ENCODE measurements at places on chromosomes 2 and 18.

DNA sequence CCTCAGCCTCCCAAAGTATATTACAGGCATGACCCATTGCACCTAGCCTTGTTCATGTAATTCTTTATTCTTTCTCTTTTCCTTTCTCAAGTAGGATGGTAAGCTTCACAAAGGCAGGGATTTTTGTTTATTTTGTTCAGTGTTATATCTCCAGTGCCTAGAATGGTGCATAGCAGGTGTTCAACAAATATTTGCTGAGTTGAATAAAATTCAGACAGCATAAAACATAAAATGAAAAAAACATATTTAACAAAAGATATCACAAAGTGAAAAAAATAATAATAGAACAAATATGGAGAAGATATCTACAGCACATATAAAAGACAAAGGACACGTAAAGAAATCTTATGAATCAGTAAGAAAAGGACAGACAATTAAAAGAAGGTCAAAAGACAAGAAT, 8.8 kb downstream of the PREPL start:
- DNase-seq, result no peak

DNA sequence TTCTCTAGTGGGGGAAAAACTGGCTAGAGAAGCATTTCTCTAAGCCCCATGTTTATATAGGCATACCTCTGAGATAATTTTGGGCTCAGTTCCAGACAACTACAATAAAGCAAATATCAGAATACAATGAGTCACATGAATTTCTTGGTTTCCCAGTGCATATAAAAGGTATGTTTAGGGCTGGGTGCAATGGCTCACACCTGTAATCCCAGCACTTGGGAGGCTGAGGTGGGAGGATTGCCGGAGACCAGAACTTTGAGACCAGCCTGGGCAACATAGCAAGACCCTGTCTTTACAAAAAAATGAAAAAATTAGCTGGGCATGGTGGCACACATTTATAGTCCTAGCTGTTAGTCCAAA, 22.2 kb downstream of the TSN start:
- DNase-seq, result no peak

DNA sequence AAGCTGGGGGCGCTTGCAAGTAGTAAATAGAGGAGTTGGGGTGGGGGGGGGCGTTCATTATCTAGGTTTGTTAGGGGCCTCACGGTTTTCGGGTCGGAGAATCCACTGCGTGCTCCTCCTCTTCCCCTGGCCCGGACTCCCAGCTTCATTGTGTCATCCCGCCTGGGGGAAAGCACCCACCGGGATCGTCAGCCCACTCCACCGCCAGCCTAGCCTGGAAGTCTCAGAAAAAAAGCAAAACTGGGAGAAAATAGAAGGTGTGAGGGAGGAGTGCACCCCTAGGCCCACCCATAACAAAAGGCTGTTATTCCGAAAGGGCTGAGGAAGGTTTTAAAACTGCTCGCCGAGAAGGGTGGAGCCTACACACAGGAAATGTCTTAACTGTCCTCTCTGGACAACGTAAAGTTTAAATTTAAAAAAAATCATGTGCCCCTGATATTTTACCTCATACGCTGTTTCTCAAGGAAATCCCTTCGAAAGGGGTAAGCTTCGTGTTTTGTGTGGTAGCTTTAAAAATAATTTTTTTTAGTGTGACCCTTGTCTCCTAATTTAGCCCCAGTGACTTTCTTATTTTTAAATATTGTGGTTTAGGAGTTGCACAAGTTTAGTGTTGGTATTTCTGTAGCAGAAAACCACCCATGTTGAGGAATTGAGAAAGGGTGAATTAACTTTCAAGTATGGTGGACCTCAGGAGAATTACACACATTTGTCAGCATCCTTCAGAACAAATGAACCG, 104.2 kb downstream of the SPTBN1 start:
- no peak for DNase-seq

GRCh38 chr2:239351687-239352086, 49.1 kb downstream of the HDAC4 start:
- DNase-seq, result no peak

DNA sequence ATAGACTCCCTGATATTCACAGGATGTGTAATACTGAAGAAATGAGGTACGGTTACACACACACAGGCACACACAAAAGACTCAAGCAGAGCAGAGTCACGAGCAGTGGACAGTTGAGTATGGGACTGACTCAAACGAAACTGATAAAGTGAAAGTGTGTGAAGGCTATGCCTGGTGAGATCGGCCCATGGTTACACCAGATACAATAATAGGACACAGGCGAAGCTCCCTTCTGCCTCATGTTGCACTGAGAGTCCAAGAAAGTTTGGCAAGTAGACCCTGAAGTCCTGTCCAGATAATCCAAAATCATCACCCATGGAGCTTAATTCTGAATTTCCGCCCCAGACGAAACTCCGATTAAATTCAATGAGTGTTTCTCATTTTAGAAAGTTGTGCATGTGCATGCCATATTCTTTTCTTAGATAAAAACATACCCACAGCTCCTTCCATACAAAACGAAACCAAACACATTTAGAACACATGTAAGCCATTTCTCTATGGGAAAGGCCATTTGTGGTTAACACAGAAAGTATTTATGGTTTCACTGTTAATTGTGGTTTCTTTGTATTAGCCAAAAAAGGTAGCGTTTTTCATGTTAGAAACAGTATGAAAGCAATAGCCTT, 567.6 kb downstream of the PLCL1 start:
- DNase-seq, result no peak

GRCh38 chr2:197145471-197146056, 165.0 kb downstream of the ANKRD44 start:
- no peak for DNase-seq

DNA sequence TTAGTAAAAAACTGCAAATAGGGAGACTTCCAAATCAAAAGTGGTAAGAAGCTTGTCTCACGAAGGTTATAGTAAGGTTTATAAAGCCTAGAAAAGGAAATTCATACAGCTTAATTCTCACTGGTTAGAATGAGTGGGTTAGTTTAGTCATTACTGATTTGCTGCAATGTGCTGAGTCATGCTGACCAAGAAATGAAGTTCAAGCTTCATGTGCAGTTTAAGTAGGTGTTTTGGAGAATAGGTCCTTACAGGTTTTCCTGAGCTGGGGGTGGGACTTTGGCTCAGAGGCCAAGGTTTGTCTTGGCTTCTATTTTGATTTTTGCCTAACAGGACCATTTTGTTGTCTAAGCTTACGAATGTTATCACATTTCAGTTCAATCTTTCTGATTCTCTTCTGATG, 15.1 kb downstream of the CLIP4 start:
- no peak for DNase-seq

DNA sequence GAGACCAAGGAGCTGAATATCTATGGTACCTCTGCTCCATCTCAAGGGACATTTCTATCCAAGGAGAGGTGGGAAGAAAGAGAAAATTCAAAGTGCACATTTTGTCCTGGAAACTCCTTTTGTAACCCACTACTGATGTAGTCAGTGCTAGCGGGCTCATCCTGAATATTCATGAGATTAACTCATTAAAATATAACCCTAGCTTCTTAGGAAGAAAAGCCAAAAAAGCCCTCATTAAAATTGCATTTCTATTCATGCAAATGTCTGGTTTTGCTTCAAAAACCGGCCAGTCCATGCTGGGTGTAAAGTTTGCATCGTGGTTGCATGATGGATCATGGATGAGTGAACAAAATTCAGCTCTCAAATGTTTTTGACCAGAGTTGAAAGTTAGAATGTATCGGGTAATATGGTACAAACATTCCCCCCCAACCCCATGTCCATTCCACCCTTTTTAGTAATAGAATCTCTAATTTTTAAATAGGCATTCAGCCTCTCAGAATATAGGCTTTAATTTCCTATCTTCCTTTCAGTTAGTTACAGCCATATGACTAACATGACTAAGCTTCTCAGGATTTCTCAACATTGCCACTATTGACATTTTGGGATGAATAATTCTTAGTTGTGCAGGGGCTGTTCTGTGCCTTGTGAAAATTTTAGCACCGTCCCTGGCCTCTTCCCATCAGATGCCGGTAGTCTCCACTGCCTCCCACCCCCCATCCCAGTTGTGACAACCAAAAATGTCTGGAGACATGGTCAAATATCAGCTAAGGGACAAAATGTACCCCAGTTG, 104.2 kb upstream of the RND3 start:
- no peak for DNase-seq

GRCh38 chr2:101231240-101231639, 21.4 kb upstream of the CNOT11 start:
- no peak for DNase-seq

GRCh38 chr2:234422273-234422732, 74.6 kb downstream of the ARL4C start:
- no peak for DNase-seq

DNA sequence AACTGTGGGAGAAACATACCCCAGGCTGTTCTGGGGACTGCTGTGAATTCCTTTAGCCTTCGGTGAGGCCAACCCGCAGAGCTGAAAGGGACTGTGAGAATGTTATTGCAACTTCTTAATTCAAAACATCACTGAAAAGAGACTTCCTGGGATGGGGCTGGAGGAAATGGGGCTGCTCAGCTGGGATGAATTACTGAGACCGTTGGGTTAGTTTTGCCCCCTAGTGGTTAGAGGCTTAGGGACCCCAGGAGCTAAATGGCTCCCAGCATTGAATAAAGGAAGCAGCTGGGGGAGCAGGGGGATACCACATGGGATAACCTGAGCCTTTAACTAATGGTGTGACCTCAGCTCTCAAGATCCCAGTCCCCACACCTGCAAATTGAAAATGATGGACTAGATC, 941.1 kb upstream of the FANCL start:
- peak; percentile 20 for DNase-seq

DNA sequence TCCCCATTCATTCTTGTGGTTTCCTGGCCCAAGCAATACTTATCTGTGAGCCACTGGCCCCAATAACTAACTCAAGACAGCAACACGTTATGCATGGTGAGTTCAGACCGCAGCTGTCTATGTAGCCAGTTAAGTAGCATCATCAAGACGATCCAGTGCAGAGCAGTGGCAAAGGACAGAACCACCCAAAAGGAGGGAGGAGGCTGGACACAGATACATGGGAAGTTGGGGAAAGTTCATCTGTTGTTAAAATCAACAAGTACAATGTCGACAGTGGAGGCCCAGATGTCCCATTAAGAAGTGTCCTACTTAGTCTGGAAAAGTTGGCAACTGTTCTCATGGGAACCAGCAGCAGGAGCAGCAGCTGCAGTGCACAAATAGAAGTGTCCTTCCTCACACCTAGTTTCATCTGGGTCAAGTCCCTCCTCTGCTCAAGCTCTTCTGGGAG, 106.9 kb upstream of the THOC1 start:
- no peak for DNase-seq

GRCh38 chr2:23042216-23042906, 342.6 kb upstream of the KLHL29 start:
- DNase-seq, result no peak

DNA sequence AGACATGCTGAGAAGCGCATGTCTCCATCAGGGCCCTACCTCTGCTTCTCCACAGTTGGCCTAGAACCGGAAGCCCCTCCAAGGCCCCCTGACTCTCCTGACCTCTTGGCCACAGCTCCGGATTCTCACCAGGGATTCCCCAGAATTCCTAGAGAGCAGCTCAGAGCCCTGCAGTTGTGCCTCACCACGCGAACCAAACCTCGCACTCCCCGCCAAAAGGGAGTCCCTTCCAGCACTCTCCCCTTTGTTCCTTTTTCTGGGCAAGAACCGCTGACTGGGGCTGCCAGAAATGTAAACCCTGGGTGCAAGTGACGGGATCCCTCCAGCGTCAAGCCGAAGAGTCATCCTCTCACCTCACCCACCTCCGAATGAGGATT, 36.7 kb downstream of the AFF3 start:
- DNase-seq, result no peak

GRCh38 chr2:220123751-220124150, 496.3 kb downstream of the SLC4A3 start:
- no peak for DNase-seq

GRCh38 chr2:49404108-49404507, 249.8 kb upstream of the FSHR start:
- DNase-seq, result no peak

GRCh38 chr2:66127656-66128055, 307.3 kb upstream of the MEIS1 start:
- no peak for DNase-seq

GRCh38 chr18:58590254-58590653, 38.6 kb downstream of the ALPK2 start:
- DNase-seq, result no peak

GRCh38 chr2:239746559-239747246, 278.4 kb downstream of the NDUFA10 start:
- no peak for DNase-seq

GRCh38 chr2:232791518-232791917, 15.2 kb upstream of the KCNJ13 start:
- no peak for DNase-seq

GRCh38 chr2:99806758-99807157, 316.9 kb upstream of the REV1 start:
- DNase-seq, result no peak

DNA sequence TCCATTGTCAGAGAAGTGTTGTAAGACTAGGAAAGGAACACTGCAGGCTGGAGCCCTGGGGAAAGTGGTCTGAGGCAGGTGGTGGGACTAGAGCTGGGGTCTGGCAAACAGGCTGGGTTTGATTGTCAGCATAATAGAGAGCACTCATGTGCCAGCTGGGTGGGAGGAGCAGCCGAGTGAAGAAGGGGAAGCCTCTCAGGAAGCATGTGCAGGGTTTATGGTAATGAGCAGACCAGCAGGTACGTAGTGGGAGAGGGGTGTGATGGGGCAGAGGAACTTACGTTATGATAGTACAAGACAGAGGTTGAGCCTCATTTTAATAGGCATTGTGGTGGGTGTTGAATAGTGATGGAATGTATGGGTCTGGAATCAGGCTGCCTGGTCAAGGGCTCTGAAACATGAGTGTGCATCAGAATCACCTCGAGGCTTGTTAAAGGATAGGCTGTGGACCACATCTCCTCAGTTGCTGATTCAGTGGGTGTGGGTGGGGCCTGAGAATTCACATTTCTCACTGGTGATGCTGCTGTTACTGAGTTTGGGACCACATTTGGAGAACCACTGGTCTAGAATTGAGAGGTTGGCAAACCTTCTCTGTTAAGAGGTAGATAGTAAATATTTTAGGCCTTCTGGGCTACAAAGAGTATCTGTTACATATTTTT, 1.7 kb upstream of the MGAT5 start:
- no peak for DNase-seq

DNA sequence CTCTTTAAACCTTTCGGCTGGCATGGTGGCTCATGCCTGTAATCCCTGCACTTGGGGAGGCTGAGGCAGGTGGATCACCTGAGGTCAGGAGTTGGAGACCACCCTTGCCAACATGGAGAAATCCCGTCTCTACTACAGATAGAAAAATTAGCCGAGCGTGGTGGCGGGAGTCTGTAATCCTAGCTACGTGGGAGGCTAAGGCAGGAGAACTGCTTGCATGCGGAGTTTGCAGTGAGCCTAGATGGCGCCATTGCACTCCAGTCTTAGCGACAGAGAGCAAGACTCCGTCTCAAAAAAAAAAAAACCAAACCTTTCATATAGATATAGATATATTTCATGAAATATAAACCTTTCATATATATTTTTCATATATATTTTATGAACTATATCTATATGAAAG, 864.7 kb downstream of the TRIB2 start:
- DNase-seq, result no peak

- DNase-seq, result no peak
Measured at GRCh38 chr2:11527001-11527400, 6.8 kb upstream of the GREB1 start.

- no peak for DNase-seq
Measured at GRCh38 chr2:141316606-141317005, 814.2 kb downstream of the LRP1B start.

- no peak for DNase-seq
Measured at GRCh38 chr2:179020156-179020750, 29.7 kb downstream of the CCDC141 start.

GRCh38 chr2:235507928-235508327, 14.1 kb downstream of the AGAP1 start:
- DNase-seq, result no peak

GRCh38 chr2:119104414-119104813, 54.1 kb downstream of the C1QL2 start:
- DNase-seq, result no peak

All from SK-N-MC (cell line).